Renal cortex interstitium (tissue), 15 donors: ENCODE measurements at places on chromosomes 4 and X. TPM values are rescaled to one million over a fixed set of nuclear protein-coding genes. Genes with fewer than 3 reads are reported as not detected.

GRCh38 chrX:129701624-129702069 is 37.1 kb upstream of the XPNPEP2 start:
- DNase-seq, result no peak

DNA sequence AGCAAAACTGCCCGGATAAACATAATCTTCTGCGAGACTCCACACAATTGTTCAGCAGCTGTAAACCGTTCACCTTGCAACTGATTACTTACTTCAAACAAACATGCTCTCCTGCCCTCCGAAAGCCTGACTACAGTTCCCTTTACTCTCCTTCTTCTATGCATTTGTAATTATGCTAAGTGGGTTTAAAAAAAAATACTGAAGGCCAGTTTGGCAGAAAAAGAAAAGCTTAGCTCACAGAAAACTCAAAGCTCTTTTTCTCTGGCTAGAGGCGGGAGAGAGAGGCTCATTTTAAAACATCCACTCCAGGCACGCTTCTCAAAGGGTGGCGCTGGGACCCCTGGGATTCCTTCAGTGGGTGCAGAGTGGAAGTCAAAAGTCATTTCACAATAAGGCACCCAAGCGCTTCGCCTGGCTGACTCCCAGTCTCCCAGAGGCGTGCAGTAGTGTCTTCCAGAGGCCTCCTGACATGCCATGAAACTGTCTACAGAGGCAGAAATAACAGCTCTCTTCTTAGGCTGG is 1.9 kb downstream of the DHRSX start:
- no peak for DNase-seq

- no peak for DNase-seq
Measured at GRCh38 chr4:74282926-74283325, 25.3 kb upstream of the EPGN start.

- DNase-seq, result no peak
Measured at GRCh38 chrX:133640161-133641015, 225.1 kb upstream of the GPC4 start.

DNA sequence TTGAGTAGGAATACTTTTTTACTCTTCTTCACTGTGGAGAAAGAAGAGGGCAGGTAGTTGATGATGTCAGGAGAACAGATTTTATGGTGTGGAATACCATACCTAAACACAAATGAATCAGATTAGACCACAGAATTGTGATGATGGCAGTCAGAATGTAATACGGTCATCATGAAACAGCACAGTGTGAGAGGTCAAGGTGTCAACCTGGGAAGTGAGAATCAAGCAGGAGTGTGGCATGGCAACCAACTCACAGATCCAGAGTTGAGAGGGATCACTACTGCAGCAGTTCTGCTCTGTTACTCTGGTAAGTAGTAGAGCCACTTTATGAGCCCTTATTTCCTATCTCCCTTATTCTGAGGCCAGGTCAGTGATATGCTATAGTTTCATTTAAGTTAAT is 27.7 kb downstream of the METTL14 start:
- no peak for DNase-seq

DNA sequence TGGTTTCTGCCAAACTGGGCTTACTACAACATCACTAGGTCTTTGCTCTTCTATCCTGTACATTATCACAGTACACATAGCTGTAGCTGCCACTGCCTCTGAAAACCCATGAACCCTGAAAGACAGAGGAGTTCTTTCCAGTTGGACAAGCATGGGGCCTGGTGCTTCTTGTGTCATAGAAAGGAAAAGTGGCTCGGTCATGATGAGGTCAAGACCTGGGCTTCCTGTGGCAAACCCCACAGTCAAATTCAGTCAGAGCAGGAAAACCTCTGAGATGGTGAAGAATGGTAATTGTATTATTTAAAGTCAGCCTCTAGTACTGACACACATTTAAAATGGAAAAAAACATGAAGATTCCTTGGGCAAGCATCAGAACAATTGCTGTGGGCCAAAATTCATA is 133.3 kb upstream of the PRPS2 start:
- no peak for DNase-seq

- no peak for DNase-seq
Measured at GRCh38 chr4:99651016-99651769, 6.4 kb downstream of the C4orf54 start.

The CNOT6L gene
- 32.8 TPM for polyA plus RNA-seq

The OFD1 gene
- polyA plus RNA-seq, result 35.5 TPM

The AFF2 gene
- polyA plus RNA-seq, result 5.3 TPM
